Right renal pelvis (tissue), 4 donors: ENCODE measurements at places on chromosomes 16 and 17.

DNA sequence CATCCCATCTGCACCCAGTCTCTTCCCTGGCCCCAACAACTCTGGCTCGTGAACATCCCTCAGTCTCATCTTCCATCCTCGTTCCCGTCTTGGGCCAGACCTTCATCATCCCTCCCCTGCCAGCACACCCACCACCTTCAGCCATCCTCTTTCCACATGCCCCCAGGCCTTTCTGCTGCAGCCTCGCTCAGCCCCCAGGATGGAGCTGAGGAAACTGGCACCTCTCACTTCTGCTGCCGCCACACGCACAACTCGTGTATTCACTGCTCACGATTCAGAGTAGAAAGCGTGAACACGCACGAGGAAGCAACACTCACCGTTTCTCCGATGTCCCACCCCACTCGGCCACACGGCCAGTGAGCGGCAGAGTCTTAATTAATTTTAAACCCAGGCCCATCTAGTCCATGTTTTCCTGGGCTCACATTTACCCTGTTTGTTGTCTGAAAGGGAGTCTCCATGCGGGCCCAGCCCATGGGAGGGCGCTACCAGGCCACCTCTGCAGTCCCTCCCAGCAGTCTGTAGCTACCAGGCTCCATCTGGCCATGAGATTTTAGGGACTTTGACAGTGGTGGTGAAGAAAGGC is 12.5 kb downstream of the C16orf90 start:
- DNase-seq, result no peak

DNA sequence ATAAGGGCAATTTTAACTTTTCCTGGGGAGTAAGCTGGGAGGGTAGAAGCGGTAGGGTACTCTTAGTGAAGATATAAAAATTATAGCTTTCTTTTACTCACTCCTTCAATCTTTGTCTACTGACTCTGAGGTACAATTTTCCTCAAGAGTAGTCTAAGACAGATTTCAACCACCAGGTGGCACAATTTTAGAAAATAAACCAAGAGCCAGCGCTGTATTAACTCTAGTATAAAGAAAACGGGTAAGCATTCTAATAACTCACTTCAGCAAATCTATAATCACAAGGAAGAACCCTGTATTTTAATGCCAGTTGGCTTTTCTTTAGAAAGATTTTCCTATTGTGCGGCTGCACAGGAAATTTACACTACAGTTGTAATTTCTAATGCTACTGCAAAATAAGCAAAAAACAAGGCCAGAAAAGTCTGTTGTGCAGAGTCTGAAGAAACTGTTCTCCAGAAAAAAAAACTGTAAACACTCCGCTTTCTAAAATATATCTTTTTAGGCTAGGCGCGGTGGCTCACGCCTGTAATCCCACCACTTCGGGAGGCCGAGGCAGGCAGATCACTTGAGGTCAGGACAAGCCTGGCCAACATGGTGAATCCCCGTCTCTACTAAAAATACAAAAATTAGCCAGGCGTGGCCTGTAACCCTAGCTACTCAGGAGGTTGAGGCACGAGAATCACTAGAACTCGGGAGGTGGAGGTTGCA is 1.9 kb downstream of the CMC2 start:
- no peak for DNase-seq

DNA sequence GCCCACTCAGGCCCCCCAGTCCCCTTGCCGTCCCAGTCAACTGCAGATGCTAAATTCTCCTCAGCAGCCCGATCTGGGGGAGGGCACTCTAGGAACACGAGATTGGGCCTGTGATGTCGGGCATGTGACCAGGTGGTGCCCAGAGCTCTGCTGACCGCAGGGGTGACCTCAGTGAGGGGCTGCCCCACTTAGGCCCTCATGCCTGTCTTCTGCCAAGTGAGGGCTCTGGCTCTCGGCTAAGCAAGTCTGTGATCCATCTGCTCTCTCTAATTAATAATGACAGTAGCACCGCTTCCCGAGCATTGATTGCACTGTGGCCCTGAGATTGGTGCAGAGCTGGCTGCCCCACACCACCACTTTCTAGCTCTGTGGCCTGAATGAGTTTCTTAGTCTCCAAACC is 138.8 kb downstream of the MRM1 start:
- DNase-seq, result no peak

- no peak for DNase-seq
These were observed 1.5 kb upstream of the CHD3 start for GRCh38 chr17:7887038-7887481.

DNA sequence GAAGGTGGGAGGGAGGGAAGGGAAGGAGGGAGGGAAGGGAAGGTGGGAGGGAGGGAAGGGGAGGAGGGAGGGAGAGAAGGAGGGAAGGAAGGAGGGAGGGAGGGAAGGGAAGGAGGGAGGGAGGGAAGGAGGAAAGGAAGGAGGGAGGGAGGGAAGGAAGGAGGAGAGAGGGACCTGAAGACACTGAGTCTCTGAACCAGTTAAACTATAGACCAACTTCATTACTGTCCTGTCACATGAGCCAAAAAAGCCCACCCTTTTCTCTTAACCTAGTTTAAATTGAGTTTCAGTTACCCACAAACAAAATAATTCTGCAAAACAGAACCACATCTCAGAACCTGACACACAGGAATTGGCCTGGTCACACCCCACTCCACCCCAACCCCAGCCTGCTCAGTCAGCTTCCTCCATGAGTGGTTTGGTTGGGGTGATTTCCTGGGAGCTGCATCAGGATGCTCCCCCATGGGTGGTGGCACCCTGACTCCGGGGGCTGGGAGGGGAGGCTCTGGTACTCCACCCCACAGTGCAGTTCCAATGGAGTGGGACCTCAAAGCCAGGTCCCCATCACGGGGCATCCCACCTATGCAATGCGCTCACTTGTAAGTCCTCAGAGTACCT is 4.7 kb upstream of the PRR29 start:
- no peak for DNase-seq

GRCh38 chr17:68290268-68290954 is 516 bp downstream of the SLC16A6 start:
- no peak for DNase-seq

- DNase-seq, result no peak
These were observed 192.5 kb downstream of the ZNF423 start for GRCh38 chr16:49663081-49664065.

DNA sequence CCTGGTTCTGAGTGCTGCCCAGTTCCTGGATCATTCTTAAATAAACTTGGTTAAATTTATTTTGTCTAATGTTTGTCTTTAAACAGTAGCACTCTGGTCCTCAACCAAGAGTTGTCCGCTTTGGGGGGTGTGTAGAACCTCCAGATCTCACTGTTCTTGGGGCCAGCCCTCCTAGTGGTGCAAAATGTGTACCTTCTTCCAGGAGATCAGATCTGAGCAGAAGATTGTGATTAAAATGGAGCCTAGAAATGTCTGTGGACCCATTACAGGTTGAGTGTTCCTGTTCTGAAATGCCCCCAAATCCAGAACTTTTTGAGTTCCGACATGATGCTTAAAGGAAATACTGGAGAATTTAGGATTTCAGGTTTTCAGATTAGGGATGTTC is 46.0 kb upstream of the CLEC18A start:
- DNase-seq, result no peak

- no peak for DNase-seq
These were observed 81.9 kb downstream of the AIPL1 start for GRCh38 chr17:6352801-6353560.

DNA sequence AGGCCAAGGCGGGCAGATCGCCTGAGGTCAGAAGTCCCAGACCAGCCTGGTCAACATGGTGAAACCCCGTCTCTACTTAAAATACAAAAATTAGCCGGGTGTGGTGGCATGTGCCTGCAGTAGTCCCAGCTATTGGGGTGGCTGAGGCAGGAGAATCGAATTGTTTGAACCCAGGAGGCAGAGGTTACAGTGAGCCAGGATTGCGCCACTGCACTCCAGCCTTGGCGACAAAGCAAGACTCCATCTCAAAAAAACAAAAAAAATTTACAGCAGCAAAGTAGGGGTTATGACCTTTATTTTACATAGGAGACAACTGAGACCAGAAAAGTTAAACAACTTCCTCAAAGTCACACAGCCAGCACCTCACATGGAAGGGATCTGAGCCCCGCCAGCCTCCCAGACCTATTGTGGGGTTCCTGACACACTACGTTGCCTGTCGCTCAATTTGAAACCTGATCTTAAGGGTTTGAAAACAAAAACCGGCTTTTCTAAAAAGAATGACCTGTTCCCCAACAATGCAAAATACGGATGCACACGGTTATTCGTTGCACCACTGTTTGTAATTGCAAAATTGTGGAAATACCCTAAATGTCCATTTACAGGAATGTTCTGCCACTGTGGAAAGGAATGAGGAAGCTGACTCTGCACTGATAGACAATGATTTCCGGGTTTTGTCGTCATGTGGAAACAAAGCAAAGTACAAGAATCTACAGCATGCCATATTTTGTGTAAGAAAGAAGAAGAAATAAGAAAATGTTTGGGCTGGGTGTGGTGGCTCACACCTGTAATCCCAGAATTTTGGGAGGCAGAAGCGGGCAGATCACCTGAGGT is 77.2 kb downstream of the CNGB1 start:
- no peak for DNase-seq

DNA sequence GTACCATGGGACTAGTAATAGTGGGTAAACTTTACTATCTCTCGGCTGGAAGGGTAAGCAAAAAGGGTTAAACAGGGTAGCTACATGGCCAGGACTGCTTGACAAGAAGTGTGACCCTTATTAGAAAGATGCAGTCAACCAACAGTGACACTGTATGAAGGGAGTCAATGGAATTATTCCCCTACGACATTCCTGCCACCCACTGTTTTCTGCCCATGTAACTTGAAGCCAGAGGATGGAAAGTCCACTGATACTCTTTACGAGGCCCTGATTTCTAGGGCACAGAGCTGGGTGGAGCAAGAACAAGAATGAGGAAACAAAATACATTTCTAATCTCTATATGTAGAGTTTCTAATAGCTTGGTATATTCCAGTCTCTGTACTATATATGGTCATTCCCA is 1102.5 kb downstream of the CDH11 start:
- DNase-seq, result no peak

DNA sequence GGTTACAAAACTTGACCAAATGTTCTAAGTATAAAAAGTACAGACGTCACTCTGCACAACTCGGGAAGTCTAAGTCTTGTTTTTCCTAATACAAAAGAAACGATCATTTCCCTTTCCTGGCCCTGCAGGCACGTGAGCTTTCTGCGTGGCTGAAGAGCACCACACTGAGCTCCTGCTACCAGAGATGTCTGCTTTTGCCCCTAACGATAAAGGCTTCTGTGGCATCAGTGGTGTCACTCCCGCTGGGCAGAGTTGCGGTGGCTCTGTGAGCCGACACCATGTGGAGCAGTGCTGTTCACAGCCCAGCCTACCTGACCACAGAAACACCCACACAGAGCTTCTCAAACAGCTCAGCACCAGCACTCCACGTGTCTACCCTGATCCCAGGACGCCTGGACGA is 20.5 kb downstream of the EMC8 start:
- no peak for DNase-seq

GRCh38 chr17:74452841-74453661 is 13.4 kb upstream of the CD300A start:
- DNase-seq, result no peak

GRCh38 chr16:11181242-11181898 is 74.6 kb downstream of the SOCS1 start:
- DNase-seq, result no peak

DNA sequence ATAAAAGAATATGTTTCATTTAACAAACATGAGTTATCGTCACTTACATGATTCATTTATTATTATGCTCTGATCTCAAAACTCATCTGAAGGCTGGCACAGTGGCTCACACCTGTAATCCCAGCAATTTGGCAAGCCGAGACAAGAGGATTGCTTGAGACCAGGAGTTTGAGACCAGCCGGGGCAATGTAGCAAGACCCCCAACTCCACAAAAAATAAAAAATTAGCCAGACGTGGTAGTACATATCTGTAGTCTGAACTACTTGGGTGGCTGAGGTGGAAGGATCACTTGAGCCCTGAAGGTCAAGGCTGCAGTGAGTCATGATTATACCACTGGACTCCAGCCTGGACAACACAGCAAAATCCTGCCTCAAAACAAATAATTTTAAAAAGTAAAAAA is 16.0 kb downstream of the APPBP2 start:
- DNase-seq, result no peak
